Gastroesophageal sphincter (tissue), 4 donors: ENCODE measurements at places on chromosomes 5 and 9.
A peak's percentile ranks its signal among the peaks of the same experiment; 100 is the strongest.

DNA sequence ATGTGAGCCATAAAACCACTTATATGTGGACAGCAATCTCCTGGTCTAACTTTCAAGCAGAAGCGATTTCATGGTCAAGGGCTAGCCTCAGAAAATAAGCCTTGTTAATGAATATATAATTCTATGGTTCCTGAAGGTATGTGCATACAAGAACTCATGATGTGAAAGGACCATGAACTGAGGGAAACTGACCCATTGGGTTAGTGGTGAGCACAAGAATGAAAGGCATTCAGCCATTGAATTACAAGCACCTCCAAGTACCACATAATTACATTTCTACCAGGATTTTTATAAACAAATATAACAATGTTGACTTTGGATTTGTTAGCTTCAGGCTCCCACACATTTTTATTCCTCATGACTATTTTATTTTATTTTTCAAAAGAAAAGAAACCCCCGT lies 459.0 kb downstream of the TLE4 start:
- ATAC-seq, result no peak

DNA sequence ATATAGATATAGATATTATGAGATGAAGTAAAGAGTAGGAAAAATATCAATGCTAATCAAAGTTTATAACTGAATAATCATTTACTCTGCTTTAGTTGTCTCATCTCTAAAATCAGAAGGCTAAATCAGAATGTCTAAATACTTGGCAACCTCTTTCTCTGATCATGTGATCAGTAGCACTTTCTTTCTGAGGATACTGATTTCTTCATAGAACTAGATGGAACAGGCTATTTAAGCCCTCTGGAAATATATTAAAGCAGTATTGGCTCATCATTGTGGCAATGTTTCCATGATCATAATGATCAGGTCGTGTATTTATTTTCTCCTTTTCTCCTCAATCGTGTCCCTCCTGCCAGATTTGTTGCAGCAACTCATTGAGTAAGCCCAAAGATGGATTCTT lies 109.7 kb downstream of the KCNN2 start:
- no peak for ATAC-seq

GRCh38 chr9:129183495-129184218 lies 5.6 kb upstream of the IER5L start:
- no peak for ATAC-seq

GRCh38 chr5:118310401-118310800 lies 677.9 kb downstream of the DTWD2 start:
- no peak for ATAC-seq

- peak; percentile 63 for ATAC-seq
These were observed 655.2 kb upstream of the RIOK2 start for GRCh38 chr5:97838214-97838613.

DNA sequence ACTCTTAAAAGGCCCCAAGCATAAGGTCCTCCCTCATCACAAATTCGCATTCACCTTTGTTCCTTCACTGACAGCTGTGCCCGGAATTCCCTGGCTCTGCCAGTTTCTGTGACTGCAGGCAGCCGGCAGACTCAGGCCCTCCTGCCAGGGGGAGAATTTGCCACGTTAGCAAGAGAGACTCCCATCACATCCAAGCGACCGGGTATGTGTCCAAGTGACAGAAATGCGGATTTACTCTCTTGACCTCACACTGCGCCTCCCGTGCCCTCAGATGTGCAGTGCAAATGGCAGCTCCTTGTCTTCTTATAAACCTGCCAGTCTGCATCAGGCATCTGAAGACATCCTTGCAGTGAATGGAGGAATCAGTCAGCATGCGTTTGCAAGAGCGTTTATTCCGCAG lies 187.1 kb upstream of the WWC1 start:
- no peak for ATAC-seq

GRCh38 chr5:66684663-66685062 lies 88.5 kb downstream of the MAST4 start:
- ATAC-seq, result no peak

- ATAC-seq, result no peak
These were observed 33.4 kb upstream of the CDC42SE2 start for GRCh38 chr5:131230406-131230805.

GRCh38 chr5:32193591-32193990 lies 19.5 kb upstream of the GOLPH3 start:
- ATAC-seq, result peak; percentile 87

DNA sequence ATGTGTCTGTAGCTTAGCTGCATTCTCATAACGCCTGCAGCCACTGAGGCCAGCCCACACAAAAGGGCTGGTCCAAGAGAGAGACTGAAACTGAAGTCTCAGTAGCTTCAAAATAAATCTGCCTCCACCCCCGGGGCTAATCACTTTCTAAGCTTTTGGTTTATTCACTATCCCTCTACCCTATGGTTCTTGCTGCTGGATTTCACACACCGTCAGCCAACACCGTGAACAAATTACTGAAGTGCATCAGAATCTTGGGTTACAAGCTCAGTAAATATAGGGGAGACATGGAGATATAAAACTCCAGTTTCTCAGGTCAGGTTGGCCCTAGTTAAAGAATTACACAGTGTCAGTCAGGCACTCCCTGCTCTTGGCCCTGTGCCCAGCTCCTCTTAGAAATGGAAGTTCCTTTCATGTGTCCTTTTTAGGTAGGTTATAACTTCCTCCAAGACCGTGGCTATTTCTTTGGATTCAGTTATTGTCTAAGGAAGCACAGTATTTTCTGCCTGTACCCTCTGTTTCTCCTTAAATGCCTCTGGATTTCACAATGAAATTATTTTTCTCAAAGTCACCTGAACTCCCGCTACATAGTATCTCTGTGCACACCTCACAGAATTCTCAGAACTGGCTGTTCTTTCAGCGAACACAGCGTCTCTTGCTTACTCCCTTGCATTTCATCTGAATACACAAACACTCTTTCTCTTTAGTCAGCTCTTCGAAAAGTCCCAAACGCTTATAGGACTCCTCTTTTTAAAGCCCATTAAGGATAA lies 112.5 kb downstream of the FAM174A start:
- ATAC-seq, result peak; percentile 28

GRCh38 chr9:16217943-16218701 lies 652.3 kb downstream of the BNC2 start:
- ATAC-seq, result no peak

- ATAC-seq, result no peak
These were observed 328.2 kb downstream of the BNC2 start for GRCh38 chr9:16542290-16542689.

- ATAC-seq, result no peak
These were observed 115.8 kb upstream of the LIFR start for GRCh38 chr5:38672059-38672788.

GRCh38 chr9:132074736-132075135 lies 4.9 kb downstream of the MED27 start:
- ATAC-seq, result no peak

- no peak for ATAC-seq
These were observed 6.3 kb downstream of the SLC12A7 start for GRCh38 chr5:1105350-1106265.

GRCh38 chr5:23223846-23224245 lies 283.6 kb upstream of the PRDM9 start:
- no peak for ATAC-seq

GRCh38 chr9:98321269-98321668 lies 65.8 kb upstream of the TBC1D2 start:
- no peak for ATAC-seq

- no peak for ATAC-seq
These were observed 124.7 kb downstream of the ALDH1A1 start for GRCh38 chr9:72827950-72828731.

- ATAC-seq, result no peak
These were observed 2.7 kb downstream of the MTRR start for GRCh38 chr5:7871653-7872052.

DNA sequence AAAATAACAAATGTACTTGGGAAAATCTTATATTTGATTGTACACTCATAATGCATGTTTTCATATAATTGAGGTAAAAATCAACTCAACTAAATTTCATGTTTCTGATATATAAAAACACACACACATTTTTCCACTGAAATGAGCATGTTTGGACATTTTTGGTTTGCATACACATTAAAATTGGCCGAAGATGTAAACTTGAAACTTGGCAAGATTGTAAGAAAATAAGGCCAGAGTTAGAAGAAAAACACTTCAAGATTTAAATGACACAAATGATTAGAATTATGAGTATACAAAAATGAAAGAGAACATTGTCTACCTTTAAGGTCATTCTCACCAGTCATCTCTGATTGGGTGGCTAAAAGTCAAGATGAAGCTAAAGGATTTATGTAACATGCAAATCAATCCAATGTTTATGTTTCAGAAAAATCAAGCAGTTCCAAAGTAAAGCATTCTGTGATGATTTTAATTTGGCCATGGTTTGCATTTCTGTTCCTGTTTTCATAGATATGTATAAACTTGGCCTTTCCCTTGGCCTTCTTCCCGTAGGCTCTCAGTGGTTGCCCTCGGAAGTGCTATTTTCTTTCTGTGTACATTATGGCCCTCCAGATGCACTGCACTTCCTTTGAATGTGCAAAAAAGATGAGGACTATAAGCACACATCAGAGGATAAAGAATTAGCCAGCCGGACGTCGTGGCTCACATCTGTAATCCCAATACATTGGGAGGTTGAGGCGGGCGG lies 1105.4 kb upstream of the DMAC1 start:
- ATAC-seq, result no peak

GRCh38 chr9:127763918-127764384 lies 14.5 kb downstream of the SH2D3C start:
- peak; percentile 73 for ATAC-seq

- no peak for ATAC-seq
These were observed 9.7 kb downstream of the WNK2 start for GRCh38 chr9:93193388-93194220.

DNA sequence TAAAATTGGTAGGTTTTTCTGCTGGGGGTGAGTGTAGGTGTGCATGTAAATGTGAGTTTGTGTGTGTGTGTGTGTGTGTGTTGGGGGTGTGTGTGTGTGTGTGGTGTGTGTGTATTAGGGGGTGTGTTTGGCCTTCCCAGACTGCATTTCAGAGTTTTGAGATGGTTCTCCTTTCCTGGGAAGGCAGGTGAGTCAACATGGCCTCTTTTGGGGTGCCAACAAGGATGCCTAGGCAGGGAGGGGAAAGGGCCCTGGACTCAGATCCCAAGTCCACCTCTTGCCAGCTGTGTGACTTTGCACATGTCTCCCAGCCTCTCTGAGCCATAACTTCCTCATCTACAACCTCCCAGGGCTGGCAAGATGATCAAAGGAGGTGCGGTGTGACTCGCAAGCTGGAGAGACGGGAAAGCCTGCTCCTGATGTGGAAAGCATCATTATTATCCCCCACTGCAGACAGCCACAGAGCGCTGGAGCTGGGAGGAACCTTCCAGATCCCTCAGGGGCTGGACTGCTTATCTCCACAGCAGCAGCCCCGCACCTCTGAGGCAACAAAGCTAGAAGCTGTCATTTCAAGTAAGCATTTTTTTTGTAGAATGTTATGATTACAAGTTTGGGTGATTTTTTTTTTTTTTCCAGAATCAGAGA lies 63.5 kb upstream of the TBC1D2 start:
- no peak for ATAC-seq

- no peak for ATAC-seq
These were observed 196.4 kb downstream of the TLE4 start for GRCh38 chr9:79768194-79768593.

- ATAC-seq, result no peak
These were observed 22.8 kb downstream of the CCDC69 start for GRCh38 chr5:151200913-151201595.

GRCh38 chr9:21070171-21070571 lies 7.6 kb downstream of the IFNB1 start:
- ATAC-seq, result peak; percentile 91

DNA sequence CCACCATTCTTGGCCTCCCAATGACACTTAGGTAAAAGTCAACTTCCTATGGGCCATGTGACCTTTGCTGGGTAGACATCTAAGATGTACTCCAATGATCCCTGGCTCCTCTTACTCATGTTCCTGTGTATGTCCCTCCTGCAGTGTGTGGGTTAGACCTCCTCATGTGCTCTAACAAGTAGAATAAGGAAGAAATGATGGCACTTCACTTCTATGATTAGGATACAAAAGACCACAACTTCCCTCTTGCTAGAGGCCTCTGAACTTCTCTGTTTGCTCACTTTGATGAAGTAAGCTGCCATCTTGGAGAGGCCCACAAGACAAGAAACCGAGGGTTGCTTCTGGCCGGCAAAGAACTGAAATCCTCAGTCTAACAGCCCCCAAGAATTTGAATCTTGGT lies 131.8 kb downstream of the TAF11L14 start:
- ATAC-seq, result no peak

GRCh38 chr5:136276946-136277345 lies 84.0 kb upstream of the SMIM32 start:
- ATAC-seq, result no peak

GRCh38 chr5:106127985-106128384 lies 1542.8 kb downstream of the EFNA5 start:
- ATAC-seq, result no peak

- ATAC-seq, result peak; percentile 81
These were observed 7.7 kb downstream of the B4GALT7 start for GRCh38 chr5:177607452-177608192.

DNA sequence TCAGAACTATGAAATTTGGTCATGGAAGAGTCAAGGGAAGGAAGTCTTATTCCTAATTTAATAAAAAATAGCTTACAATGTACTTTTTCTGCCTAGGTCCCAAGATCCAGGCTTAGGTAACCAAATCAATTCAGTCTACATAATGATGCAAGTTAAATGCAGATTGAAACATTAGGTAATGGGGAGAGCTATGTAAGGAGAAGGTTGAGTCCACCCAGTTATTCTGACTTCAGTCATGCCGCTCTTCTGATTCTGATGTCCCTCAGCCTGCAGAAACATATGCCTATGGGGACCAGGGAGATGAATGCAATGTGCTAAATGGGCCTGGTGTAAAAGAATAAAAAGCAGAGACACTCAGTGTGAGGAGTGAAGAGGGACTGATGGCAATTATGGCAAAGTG lies 63.9 kb downstream of the MAMDC2 start:
- no peak for ATAC-seq

GRCh38 chr5:149030392-149030791 lies 32.5 kb downstream of the SH3TC2 start:
- ATAC-seq, result no peak

GRCh38 chr9:85263288-85263687 lies 478.5 kb downstream of the AGTPBP1 start:
- ATAC-seq, result no peak

DNA sequence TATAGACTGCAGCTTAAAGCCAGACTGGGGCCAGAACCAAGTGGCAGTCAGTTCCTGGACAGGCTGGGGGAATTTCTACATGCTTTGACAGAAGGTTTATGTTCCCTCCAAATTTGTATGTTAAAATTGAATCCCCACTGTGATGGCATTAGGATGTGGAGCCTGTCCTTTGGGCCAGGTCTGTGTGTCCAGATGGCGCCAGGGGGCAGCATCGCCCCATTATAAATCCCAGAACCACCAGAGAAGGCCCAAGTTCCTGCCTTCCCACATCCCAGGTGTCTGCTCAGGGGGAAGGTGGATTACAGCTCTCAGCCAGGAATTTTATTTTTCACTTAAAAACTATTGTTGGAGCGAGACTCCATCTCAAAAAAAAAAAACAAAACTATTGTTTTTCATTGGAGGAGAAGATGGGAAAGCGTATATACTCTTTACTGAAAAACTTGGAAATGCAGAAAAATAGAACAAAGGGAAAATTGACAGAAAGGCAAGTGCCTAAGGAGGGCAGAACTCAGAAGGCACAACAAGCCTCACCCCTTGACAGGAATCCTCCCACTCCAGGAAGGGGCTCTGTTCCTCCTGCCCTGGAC lies 5.0 kb downstream of the IL3 start:
- no peak for ATAC-seq

GRCh38 chr9:81598811-81599210 lies 90.5 kb downstream of the TLE1 start:
- no peak for ATAC-seq
